Stimulated activated CD8-positive, alpha-beta memory T cell treated with anti-CD3 and anti-CD28 coated beads, Interleukin-7, amount 100 ng/mL, for 24 hours (primary cell): ENCODE measurements at places on chromosomes 11 and 22.

DNA sequence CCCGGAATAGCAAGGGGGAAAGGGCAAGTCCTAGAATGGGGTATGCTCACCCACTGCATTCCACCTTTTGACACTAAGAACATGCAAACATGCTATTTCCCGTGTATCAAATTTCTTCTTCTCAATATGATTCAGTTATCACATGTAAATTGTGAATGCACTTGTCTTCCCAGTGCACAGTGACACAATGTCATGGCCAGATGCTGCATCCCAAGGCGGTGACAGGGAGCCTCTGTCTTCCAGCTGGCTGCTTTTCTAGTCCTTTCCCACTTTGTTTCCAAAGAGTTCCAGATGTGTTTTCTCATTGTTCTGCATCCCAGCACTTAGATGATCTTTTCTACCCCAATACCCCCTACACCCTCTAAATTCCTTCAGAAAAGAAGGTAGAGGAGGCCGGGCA, 12.4 kb downstream of the SLC25A18 start:
- DNase-seq: no peak

- DNase-seq: no peak
Observed at GRCh38 chr11:87597725-87598124, 560.0 kb downstream of the TMEM135 start.

DNA sequence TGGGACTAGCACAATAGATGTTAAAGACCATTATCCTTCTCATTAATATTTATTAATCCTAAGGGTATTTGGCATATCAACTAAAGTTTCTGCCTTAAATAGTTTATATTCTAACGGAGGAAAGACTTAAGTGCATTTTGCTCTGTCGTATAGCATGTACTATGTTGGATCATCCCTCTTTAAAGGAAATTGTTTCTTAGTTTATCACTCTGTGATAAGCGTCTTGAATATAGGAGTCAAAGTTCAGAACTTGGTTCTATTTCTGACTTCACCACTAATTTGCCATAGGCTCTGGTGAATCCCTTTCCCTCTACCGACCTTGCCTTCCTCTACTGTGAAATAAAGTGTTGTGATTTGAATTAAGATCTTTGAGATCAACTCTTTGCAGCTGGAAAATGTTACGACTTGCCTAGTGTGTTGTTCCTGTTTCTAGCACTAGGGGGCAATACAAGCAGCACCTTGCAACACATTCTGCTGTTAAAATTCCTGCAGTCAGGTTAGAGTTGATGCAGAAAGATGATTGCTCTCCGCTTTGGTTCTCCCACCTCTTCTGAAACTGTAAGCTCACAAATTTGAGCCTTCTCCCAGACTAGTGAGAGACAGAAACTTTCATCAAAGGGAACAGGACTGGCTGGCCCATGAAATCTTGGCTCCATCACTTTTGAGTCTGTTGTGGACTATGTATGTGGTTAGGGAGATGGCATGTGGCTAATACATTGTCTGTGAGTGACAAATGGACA, 27.8 kb upstream of the ZNRF3 start:
- no peak for DNase-seq

GRCh38 chr22:29043906-29044575, 17.6 kb downstream of the C22orf31 start:
- DNase-seq: no peak
